Fibroblast of skin of scalp (primary cell): ENCODE measurements at places on chromosomes 1 and 21.

DNA sequence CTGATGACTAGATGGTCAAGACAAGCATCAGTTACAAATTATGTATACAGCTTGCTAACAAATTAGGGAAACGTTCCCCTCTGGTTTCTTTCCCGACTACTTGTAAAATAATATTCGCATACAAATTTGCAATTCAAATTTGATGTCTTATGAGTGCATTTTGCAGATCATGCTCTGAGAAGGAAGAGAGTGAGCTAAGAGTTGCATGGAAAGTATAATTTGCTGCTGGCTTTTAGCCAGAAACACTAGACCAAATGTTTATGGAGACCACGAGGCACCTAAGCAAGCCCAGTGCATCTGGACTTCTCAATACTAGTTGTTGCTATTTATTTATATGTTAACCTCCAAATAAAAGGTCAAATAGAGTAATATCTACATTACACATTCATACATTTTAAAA, 216.0 kb downstream of the SMYD3 start:
- DNase-seq = no peak

- DNase-seq = no peak
Measured at GRCh38 chr1:68551459-68551858, 54.6 kb upstream of the DEPDC1 start.

DNA sequence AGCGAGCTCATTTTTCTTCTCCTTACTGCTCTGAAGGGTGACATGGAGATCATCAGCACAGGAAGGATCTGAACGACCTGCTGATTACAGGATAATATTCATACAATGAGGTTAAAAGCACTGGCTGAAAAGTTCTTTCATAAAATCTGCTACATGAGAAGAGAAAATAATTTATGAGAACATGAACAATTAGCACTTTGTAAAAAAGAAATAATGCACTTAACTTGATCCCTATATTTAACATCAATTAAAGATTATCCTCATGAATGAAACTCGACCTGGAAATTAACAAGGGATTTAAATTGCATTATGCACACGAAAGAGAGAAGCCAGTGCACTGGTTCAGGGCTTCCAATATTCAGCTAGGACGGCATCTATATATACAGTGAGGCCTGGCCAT, 46.6 kb downstream of the RRAGC start:
- DNase-seq = no peak

DNA sequence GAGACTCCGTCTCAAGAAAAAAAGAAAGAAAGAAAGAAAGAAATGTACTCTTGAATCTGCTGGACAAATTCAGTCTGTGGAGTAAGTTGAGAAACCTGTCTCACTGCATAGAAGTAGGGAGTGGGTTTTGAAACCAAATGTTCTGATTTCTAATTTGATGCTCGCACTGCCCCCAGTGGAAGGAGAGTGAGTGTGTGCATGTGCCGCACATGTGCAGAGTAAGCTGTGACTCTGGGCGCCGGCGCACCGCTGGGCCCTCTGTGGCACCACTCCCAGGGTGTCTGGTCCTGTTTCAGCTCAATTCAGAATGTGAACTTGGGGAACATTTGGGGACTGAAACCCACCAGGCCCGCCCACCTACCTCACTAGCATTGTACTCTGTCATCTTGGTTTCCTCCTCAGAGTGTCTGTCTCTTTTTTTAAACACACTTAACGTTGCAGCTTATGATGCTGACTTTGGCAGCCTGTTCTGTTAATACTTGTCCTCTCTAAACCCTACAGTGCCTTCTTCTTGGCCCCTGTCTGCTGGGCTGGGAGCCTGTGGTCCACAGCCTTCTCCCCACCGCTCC, 104.6 kb downstream of the CACNA1E start:
- DNase-seq = peak; percentile 9

DNA sequence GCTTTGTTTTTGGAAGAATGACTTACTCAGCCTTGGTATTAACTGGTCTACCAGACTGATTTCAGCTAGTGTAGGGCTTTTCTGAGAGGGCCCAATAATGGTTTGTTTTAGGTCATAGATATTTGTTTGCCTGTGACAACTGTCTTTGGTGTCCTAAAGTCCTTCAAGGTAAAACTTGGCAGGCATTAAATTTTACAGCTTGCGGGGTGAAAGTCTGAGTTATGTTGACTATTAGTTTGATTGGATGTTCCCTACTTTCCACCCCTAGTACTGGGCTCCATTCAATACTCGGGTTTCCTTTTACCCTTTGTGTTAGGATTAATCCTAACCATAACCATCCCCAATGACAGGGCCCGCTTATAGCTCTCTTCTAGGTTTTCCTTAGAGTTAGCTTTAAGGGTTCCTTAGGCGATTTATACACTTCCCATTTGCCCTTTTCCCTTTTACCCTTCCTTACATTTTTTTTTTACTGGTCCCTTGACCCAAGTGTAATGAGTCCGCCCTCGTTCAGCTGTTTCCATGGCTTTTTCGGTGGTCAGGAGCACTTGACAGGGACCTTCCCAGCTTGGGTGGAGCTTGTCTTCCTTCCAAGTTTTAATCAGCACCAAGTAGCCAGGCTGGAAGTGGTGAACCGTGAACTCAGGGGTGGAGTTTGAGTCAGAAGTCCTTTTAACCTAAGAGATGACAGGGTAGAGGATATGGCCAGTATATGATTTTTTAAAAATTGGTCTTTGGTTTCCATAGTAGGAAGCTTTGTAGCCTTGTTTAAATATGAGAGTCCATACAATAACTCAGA, 28.5 kb upstream of the LCE5A start:
- DNase-seq = no peak

DNA sequence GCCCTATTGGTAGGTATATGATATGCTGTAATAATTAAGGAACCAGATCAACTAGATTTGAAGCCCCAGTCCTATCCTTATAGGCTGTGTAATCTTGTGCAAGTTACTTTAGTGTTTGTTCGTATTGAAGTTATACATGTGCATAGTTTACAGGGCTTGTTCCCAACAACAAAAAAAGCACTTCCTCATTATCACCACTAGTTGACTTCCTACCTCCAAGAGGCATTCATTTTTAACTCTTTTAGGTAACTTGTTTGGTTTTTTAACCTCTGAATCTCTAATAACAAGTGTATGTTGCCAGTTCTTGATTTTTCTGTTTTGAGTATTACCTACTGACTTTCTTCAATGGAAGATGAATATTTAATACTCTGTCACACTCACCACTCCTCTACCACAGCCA, 71.9 kb downstream of the ST3GAL3 start:
- no peak for DNase-seq

- DNase-seq = no peak
Measured at GRCh38 chr1:165634154-165634921, 3.3 kb downstream of the MGST3 start.
